ENCODE measurements at places on chromosomes 6 and 20.
A peak's percentile ranks its signal among the peaks of the same experiment; 100 is the strongest.

GRCh38 chr6:10831609-10832008 lies 6.7 kb downstream of the MAK start:
- DNase-seq: no peak

DNA sequence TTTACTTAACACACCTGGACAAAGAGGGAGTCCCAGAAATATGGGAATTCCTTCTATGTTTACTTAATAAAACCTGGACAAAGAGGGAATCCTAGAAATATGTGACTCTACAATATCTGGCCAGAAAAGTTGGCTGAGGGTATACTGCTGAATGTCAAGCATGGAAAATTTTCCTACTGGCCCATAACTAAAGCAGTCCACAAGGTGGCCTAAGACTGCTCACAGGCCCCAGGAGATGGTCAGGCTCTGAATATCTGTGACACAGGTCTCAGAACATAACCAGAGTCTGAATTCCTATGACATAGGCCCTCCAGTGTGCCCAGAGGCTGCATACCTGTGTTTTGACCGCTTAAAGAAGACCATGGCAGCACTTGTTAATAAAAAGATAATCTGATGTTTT lies 578.2 kb upstream of the NRSN1 start:
- no peak for DNase-seq

DNA sequence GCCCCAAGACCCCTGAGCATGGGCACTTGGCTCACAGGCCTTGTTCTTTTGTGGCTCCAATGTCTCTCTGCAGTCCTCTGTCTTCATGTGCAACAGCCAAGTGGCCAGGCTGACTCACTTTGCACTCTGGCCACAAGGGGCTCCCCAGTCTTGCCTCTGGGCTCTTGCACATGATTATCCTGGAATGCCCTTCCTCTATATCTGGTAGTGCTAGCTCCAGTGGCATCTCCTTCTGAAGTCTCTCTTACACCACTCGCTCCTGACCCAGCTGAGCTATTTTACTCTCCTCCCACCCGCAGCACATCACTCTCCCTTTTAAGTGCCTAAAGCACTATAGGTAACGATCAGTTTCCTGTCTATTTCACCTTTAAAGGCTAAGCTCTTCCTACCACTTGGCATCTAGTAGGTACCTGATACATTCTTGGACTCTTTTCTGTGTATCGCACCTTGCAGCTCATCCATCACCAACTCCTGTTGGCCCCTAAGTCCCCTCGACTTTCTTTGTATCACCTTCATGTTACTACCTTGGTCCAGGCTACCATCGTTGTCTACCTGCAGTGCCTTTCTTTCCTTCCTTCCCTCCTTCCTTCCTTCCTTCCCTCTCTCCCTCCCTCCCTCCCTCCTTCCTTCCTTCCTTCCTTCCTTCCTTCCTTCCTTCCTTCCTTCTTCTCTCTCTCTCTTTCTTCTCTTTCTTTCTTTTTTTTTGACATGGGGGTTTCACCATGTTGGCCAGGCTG lies 211.9 kb upstream of the RNF24 start:
- peak; percentile 89 for DNase-seq

DNA sequence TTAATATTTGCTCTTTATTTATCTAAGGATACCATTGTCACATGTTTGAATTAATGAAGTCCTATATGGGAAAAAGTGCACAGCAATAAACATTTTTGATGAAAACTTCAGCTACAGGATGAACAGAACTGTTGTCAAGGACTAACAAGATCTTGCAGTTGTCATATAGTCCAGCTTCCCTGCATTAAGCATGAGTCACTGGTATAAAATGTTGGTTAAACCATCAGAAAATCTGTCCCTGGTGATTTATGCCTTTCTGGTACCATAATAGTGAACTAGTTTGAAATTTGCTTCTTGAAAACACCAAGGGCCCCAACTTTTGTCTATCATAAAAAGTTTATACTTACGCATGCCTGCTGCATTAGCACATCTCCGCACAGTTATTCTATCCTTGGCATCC lies 60.4 kb upstream of the RSPO3 start:
- peak; percentile 72 for DNase-seq

GRCh38 chr6:56659721-56660380 lies 17.2 kb upstream of the DST start:
- no peak for DNase-seq

- no peak for DNase-seq
Observed at GRCh38 chr6:32659856-32660595, 6.4 kb downstream of the HLA-DQB1 start.

- peak; percentile 80 for DNase-seq
Observed at GRCh38 chr6:31752739-31753319, 9.6 kb upstream of the SAPCD1 start.

- peak; percentile 78 for DNase-seq
Observed at GRCh38 chr6:90406142-90406794, 109.6 kb upstream of the BACH2 start.

- no peak for DNase-seq
Observed at GRCh38 chr6:44228433-44228832, 5.0 kb downstream of the SLC29A1 start.

DNA sequence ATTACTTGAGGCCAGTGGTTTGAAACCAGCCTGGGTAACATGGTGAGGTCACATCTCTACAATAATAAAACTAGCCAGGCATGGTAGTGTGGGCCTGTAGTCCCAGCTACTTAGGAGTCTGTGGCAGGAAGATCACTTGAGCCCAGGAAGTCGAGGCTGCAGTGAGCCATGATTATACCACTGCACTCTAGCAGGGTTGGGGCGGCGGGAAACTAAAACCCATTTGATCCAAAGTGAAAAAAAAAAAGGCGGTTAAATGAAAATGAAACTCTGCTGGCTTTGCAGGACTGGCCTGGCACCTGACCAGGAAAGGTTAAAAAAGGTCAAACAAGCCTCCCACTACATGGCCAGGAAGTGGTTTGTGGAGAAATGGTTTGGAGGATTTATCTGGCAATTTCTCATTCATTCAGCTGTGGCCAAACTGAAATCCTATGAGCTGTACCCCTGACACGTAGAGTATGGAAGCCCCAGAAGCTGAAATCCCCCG lies 36.6 kb downstream of the MTRES1 start:
- peak; percentile 84 for DNase-seq

DNA sequence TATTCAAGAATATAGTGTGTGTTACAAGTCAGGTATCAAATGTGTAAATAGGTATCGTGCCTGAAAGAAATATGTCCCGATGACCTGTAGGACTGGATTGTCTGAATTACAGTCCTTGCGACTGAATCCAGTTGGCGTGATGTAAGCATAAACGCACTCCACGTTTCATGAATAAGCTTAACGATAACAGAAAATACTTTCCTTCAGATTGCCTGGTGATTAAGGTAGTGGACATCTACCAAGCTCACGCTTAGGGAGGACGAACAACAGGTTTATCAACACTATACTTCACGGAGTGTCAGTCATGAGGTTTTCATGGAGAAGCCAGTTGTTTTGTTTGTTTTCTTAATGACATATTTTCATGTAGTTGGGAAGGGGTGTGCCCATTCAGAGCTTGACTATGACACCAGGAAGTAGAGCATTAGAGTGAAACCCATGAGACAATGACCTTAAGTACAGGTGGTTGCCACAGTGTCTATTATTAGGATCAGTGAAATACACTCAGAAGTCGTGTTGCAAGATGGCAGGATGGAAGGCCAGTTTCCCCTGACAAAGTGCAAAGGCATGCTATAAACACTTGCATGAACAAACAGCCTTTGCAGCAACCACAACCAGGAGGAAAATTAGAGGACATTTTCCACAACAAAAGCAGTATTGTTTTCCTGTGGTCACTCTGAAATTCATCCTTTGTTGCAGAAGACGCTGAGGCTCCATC lies 305.8 kb upstream of the PRDM1 start:
- DNase-seq: no peak

GRCh38 chr6:83597051-83597450 lies 84.7 kb downstream of the PRSS35 start:
- DNase-seq: no peak

GRCh38 chr6:45704056-45704800 lies 311.4 kb downstream of the CLIC5 start:
- DNase-seq: no peak

DNA sequence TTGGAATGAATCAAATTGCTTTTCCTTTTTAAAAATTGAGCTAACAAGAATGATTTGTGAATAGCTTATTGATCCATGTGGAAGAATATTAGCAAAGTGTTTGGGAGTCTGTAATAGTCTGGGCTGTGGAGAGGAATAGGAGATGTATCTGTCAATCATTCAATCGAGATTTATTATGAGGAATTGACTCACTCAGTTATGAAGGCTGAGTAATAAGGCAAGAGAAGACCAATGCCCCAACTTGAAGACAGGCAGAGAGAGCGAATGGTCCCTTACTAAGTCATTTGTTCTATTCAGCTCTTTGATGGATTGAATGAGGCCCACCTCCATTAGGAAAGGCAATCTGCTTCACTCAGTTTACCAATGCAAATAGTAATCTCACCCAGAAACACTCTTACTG lies 403.0 kb downstream of the CD83 start:
- no peak for DNase-seq

DNA sequence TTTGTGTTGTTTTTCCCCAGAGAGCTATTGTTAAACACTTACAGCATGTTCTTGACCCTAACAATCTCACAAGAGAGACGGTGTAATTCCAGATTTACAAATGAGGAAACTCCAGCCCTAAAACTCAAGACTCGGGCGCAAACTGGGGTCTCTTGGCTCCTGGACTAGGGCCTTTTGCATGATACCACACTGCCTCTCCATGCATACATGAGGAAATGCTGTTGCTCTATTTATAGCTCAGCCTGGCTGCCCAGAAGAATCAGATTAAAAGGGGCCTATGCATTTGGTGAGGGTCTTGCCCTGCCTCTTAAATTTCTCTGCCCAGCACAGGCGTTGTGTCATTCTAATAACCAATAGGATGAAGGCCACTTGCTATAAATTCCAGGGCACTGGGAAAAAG lies 30.5 kb upstream of the SNRPB2 start:
- DNase-seq: no peak

GRCh38 chr6:29986179-29986781 lies 43.9 kb downstream of the HLA-A start:
- no peak for DNase-seq

Data from EL (cell line).